ENCODE measurements at places on chromosomes 3 and 15. TPM values are rescaled to one million over a fixed set of nuclear protein-coding genes. Genes with fewer than 3 reads are reported as not detected.

DNA sequence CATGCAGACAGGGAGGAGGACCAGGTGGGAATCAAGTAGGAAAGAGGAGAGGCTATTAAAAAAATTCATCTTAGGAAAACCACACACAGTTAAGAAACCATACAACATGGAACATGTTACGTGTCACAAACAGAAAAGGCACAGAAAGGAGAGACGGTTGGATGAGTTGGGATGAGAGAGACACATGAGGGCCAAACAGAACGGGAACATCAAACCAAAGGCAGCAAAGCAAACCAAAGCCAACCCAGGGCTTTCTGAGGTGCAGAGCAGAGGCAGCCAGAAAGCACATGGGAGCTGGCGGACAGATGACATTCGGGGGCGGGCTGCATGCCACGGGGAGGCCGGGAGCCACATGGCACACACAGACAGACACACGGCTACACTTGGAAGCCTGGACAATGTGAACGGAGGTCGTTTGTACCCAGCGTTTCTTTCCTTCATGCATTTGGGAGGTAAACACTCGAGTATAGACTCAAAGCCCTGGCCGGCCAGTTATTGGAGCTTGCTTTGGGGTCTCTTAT is 8.6 kb upstream of the SEC13 start:
- no peak for DNase-seq

GRCh38 chr3:113284453-113285050 is 73.2 kb downstream of the BOC start:
- no peak for DNase-seq

CSPG4 gene
- total RNA-seq: not detected

GRCh38 chr3:5972586-5972985 is 785.1 kb downstream of the EDEM1 start:
- no peak for DNase-seq

GRCh38 chr15:81379269-81379668 is 5.3 kb upstream of the TMC3 start:
- DNase-seq: no peak
